ENCODE measurements at places on chromosomes 12 and 14.

- DNase-seq, result no peak
Observed at GRCh38 chr14:95529216-95529615, 5.6 kb upstream of the GLRX5 start.

- DNase-seq, result no peak
Observed at GRCh38 chr12:50750366-50750765, 13.5 kb upstream of the ATF1 start.

- no peak for DNase-seq
Observed at GRCh38 chr14:74863274-74863673, 12.7 kb downstream of the PROX2 start.

- DNase-seq, result no peak
Observed at GRCh38 chr12:26046203-26046602, 78.6 kb downstream of the BHLHE41 start.

GRCh38 chr14:84493779-84494178 lies 1036.2 kb upstream of the FLRT2 start:
- DNase-seq, result no peak

DNA sequence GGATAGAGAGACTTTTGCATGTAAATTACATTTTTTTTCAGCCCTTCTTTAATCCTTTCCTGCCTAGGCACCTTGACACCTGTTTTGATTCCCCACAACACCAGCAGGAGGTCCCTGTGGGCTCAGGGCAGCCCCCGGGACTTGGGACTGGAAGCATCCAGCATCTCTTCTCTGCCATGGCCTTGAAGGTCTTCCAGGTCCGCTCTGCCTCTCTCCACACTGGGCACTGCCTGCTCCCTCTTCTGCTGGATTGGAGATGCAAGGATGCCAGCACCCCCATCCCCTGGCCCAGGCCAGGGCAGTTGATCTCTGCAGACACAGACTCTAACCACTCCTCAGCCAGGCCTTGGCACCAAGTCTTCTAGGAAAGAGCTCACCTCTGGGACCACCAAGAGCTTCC lies 134.5 kb upstream of the C14orf180 start:
- DNase-seq, result peak; percentile 3

GRCh38 chr12:127145929-127146789 lies 1120.8 kb upstream of the TMEM132C start:
- DNase-seq, result peak; percentile 84

DNA sequence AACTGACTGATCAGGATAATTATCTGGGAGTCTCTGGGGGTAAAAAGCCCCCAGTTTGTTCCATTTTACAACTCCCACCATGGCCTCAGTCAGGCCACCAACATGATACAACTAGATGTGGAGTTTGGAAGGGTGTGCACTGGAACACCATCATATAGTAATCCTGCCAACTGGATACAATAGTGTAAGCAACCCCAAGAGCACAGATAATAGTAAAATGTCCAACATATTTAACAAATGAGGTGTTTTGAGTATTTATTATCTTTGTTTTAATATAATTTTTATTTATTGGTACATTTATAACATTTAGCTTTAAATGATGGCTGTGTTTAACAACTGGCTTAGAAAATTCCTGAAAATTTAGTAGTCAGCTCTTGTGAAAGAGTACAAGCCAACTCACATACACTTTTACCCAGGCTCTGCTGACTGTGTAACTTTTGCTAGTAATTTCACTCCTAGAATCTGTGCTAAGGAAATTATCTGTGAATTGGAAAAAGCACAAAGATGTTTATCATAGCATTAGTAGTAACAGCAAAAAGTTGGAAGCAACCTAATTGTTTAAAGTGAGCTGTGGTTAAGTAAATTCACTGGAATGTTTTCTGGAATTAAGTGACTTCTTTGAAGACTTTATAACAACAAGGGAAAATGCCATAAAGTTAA lies 196.8 kb downstream of the RAD51B start:
- no peak for DNase-seq

GRCh38 chr12:7021956-7022355 lies 3.7 kb upstream of the LPCAT3 start:
- DNase-seq, result no peak

GRCh38 chr12:117818400-117818799 lies 150.4 kb downstream of the KSR2 start:
- DNase-seq, result no peak

DNA sequence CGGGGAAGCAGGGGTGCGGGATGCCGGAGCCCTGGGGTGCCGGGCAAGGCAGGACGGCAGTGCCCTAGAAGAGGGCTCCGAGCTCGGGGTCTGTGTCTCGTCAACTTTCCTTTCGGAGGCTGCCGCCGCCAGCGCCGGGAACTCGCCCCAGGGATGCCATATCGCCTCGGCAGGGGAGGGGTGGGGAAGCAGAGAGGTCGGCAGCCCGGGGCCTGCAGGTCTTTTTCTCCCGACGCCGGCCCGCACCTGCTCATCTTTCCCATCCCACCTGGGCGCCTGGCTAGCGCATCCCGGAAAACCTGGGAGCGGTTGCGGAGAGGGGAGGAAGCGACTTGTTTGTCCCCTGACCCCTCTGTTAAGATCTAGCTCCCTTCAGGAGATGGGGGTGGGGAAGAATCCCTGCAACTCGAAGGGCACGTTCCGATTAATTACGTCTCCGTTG lies 547 bp downstream of the CNTN1 start:
- DNase-seq, result no peak

GRCh38 chr14:71309756-71310155 lies 402.5 kb downstream of the PCNX1 start:
- DNase-seq, result no peak

DNA sequence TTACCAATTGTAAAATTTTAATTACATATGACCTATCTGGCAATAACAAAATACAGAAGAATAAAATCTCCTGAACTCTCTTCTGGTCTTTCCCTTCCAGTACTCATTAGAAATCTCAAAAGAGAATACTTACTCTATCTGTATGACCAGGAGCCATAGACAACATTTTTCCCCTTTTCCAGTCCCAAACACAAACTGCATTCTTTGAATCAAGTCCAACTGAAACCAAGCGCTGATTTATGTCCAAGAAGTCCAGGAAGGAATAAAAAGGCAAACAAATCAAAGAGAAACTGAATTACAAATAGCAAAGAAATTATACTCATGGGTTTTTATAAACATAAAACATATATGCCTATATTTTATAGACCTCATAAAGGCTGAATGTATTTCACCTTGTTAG lies 46.7 kb downstream of the EML5 start:
- no peak for DNase-seq

DNA sequence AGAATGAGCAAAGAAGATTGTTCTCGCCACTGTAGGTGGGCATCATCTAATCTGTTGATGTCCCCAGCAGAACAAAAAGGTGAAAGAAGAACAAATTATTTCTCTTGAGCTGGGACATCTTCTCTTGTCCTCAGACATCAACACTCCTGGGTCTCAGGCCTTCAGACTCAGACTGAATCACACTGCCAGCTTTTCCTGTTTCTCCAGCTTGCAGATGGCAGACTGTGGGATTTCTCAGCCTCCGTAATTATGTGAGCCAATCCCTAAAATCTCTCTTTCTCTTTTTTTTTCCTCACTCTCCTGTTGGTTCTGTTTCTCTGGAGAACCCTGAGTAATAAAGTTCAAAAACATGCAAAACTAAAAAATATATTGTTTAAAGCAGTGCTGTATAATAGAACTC lies 3.7 kb upstream of the TMPRSS12 start:
- DNase-seq, result no peak
